ENCODE measurements at places on chromosomes 1 and 21. TPM values are rescaled to one million over a fixed set of nuclear protein-coding genes. Genes with fewer than 3 reads are reported as not detected.

PLD5 gene
- 1.4 TPM for total RNA-seq

GBP6 gene
- total RNA-seq, result not detected

FAM78B gene
- total RNA-seq, result 6.0 TPM

ALG14 gene
- 4.3 TPM for total RNA-seq

DNA sequence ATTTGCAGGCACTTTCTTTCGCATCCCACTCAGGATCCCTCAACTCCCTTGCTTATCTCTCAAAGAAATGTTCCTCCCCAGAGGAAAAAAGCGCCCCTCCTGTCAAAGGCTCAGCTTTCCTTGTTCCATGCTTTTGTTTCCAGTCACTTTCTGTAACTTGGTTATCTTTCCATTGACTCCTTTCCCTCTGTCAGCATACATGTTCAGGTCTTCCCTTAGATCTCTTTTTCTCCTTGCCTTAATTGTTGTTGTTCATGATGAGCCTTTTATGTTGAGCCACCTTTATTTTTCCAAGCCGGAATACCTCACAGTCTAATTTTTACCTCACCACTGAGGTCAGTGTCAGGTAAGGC is 46.5 kb upstream of the PODN start:
- H3K4me3 ChIP-seq, result peak overlapping the region; percentile 94
- DNase-seq, result peak; percentile 46

DNA sequence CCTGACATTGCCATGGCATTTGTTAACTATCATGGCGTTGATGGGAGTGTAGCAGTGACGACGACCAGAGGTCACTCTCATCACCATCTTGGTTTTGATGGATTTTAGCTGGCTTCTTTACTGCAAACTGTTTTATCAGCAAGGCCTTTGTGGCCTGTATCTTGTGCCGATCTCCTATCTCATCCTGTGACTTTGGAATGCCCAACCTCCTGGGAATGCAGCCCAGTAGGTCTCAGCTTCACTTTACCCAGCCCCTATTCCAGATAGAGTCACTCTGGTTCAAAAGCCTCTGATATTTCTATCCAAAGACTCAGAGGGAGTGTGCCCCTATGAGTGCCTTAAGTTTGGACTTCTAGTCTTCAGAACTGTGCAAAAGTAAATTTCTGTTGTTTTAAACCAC is 130.1 kb downstream of the ADAMTS1 start:
- DNase-seq, result peak; percentile 65
- H3K4me1 ChIP-seq, result peaks cover 5% of the 10 kb centered on the region
- H3K4me3 ChIP-seq, result peak overlapping the region; percentile 60
- no peaks in the 10 kb centered on the region for H3K36me3 ChIP-seq
- no peak overlapping the region for H3K27ac ChIP-seq

- DNase-seq, result peak; percentile 87
- H3K36me3 ChIP-seq, result peaks cover 7% of the 10 kb centered on the region
- H3K4me3 ChIP-seq, result no peak overlapping the region
- H3K27ac ChIP-seq, result peak overlapping the region; percentile 9
- peaks cover 26% of the 10 kb centered on the region for H3K4me1 ChIP-seq
Observed at GRCh38 chr1:27402349-27402754, 9.9 kb downstream of the GPR3 start.

All from endodermal cell (in vitro differentiated cells).